ENCODE measurements at places on chromosomes 7 and 10.

- no peak for DNase-seq
Measured at GRCh38 chr10:69576334-69577011, 3.3 kb upstream of the NEUROG3 start.

GRCh38 chr7:50206453-50207250, 97.9 kb upstream of the IKZF1 start:
- no peak for DNase-seq

GRCh38 chr10:86245015-86245394, 121.6 kb downstream of the GRID1 start:
- DNase-seq, result no peak

GRCh38 chr10:131744346-131744745, 156.5 kb upstream of the PPP2R2D start:
- no peak for DNase-seq

DNA sequence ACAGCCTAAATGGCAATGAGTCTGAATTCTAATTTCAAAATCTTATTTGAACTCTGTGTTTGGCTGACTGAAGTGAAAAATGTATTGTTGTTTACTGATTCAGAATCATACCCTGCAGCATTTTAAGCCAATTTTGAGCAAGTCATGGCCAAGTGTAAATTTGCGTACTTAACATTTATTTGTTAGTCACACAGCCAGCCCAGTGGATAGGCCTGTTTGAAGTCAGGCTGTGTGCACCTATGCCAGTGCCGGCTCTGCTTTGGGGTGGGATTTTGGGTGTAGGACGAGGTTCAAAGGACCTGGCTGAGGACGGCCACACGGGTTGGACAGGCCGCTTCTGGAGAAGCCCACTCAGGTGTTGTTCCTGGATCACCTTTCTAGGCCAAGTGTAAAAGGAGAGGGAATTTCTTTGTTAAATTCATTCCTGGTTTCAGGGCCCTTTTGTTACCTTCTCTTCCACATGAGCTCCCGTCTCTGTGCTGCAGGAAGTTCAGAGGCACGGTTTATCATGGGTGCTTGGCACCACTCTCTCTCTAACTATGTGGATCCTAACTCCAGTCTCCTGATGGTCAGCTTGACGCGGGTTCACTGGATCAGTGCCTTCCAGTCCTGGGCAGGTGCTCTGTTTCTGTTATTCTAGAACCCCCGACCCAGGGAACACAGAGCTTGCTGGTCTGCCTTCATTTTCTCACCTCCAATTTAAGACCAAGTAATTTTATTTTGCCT, 84.7 kb downstream of the CCNY start:
- no peak for DNase-seq

DNA sequence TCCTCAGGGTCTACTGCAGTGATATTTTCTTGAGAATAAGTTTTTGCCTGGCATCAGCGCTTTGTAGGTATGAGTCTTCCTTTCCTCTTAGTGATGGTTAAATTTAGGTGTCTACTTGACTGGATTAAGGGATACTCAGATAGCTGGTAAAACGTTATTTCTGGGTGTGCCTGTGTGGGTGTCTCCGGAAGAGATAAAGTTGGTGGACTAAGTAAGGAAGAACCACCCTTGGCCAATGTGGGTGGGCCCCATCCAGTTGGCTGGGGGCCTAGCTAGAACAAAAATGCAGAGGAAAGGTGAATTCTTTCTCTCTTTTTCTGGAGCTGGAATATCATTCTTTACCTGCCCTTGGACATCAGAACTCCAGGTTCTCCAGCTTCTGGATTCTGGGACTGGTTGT, 138.8 kb downstream of the ADCYAP1R1 start:
- no peak for DNase-seq

DNA sequence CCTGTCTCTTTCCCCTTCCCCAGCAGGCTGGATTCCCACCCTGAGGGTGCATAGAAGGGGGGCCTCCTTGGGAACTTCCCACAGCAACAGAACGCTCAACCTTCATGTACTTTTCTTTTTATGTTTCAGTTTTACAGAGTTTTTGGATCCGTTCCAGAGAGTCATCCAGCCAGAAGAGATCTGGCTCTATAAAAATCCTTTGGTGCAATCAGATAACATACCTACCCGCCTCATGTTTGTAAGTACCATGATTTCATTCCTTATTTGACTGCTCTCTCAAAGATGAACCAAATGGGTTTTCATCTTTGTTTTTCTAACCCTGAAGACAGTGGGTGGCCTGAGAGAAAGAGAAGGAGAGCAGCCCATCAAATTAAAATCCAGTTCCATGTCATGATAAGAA, 46.7 kb downstream of the PLPP4 start:
- DNase-seq, result no peak

- no peak for DNase-seq
Measured at GRCh38 chr7:95324431-95324830, at the start of gene PON1. Gene PON1, minus strand, starts transcription at chr7:95324532. Its CDS starts 57 bp downstream, at chr7:95324475.

- DNase-seq, result no peak
Measured at GRCh38 chr7:1981878-1982230, 250.9 kb downstream of the MAD1L1 start.

DNA sequence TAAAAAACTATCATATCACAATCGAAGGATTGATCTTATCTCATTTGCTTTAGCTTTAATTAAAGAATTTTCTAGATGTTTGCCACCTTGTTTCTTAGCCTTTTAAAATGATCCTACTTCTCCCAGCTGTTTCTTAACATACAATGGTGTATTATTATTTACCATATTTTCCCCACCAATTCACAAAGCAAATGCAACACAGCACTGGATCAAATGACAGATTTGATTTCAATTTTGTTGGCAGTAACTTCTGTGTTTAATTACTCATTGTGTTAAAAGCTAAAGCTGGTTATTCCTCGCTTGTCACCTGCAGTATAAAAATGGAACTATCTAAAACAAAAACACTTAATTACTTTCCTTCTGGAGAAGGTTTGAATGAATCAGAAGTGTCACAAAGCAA, 19.6 kb downstream of the SVIL start:
- no peak for DNase-seq

GRCh38 chr10:19815731-19816410, 361 bp upstream of the PLXDC2 start:
- no peak for DNase-seq

- DNase-seq, result no peak
Measured at GRCh38 chr10:84543948-84544347, 215.6 kb downstream of the CCSER2 start.

DNA sequence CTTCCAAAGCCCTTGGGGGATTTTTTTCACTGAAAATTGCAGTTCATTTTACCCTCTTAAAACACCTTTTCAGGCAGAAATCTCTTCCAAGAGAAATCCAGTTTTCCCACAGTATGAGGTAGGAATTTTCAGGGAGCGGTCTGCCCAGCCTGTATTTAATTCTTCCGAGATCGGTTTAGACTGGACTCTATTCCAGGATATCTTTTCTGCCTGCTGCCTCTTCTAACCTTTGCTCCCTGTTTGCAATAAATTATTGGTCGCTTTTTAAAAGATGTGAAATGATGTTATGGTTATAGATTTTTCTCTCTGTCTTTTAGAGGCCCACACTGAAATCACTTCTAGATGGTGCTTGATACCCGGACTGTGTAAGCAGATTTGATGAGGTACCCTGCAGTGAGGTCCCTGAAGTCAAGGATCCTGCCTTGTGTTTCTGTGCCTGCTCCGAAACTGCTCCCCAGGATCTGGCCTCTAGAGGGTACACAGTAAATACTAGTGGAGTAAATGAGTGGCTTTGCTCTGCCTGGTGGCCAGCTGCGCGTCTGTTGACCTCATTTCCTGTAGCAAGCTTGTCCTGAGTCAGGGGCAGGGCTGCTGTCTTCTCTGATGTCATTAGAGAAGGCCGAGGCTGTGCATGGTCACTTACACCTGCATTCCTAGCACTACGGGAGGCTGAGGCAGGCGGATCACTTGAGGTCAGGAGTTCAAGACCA, 191.6 kb downstream of the FANK1 start:
- DNase-seq, result no peak

GRCh38 chr10:62778125-62778524, 26.4 kb upstream of the ADO start:
- DNase-seq, result no peak

- no peak for DNase-seq
Measured at GRCh38 chr7:88377434-88377833, 70.7 kb upstream of the STEAP4 start.

DNA sequence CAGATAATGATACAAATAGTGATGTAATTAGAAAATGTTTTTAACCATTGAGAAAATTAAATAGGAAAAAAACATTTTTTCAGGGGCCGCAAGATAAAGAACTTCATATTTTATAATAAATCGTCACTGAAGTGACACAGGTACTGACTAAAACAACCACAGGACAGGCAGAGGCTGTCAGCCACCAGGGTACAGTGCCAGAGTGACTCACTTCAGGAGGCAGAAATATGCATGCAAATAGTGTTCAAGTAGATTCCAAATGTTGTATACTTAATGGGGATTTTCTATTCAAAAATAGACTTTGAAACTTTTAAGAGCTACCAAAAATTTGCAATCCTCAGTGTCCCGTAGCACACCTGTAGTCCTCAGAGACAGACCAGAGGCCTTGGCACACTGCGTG, 68.6 kb downstream of the FRMPD2 start:
- no peak for DNase-seq

DNA sequence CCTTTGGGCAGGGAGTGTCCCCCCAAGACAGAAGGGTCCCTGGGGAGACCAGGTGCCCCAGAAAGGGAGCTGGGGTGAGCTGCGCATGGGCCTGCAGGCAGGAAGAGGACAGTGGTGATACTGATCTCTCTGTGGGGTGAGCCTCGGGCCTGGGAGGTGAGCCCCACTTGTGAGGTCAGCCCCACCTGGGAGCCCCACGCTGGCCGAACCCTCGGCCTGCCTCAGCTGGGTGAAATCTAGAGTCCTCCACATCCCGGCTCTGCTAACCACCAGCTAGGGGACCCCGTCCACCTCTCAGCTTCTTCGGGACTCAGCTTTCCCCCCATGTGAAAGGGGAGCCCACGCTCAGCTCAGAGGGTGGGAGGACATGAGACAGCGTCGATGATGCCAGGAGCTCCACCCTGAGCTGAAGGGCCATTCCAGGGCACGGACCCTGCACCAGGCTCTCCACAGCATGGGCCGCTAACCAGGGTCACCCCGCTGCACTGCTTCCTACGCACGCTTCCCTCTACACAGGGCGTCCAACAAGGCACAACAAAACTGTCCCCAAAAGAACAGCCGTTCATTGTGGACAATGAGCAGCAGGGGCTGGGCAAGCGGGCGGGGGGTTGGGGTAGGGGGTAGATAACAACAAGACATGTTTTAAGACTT, 48.7 kb downstream of the CAMK2B start:
- no peak for DNase-seq

DNA sequence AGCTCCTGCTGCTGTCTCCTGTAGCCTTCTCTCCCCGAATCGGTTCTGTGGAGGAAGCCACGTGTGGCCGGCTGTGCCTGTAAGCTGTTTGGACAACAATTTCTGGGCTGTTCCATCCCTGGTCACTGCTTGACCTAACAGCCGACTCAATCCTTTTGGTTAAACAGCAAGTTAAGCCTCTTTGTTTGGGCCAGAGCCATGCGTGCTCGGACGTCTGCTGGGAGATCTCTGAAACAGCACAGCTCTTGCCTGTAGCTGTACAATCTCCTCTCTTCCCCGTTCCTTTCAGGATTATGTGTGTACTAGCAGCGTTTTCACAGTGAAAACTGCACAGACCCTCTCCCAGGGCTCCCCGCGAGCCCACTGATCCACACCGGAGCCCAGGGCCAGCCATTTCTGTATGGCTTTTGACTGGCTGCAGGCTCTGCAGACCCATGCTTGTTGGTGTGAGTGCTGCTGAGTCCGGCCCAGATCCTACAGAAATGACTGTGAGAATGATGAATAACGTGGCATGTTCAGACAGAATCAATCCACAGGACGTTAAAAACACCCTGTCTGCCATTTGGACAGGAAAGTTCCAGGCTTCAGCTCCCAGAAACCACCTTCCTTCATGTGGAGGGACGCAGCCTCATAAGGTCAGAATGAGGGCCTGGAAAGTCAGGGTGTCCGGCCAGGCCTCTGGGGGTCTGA, 428.6 kb upstream of the ADARB2 start:
- DNase-seq, result no peak

DNA sequence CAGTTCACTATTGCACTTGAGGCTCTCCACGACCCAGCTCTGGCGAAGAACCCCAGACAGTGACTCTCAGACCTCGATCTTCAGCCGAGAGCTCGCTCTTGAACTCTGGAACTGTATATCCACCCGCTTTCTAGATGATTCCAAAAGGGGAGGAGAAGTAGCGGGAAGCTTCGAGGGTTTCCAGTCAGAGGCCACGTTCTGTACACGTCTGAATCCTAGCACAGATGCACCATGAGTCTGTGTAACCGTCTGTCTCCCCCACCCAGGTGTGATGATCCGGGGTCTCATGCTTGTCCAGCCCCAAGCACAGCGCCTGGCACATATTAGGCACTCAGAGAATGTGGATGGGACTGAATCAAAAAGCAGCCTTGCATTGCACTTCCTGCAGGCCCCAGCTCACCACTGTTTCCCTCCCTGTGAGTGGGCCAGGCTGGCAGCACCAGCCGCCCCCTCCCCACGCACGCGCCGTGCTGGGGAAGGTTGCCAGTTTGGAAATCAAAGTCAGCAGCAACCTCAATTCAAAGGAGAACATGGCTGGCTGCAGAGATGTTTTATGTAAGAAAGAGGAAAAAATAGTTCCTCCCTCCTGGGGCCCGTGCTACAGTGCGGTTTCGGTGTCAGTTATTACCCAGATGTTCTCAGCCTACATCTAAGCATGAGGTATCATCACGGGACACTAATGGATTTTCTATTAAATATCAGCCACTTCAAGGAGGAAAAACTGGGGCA, 5.7 kb downstream of the GRID2IP start:
- no peak for DNase-seq

GRCh38 chr7:112176241-112176640, 30.0 kb downstream of the DOCK4 start:
- no peak for DNase-seq

DNA sequence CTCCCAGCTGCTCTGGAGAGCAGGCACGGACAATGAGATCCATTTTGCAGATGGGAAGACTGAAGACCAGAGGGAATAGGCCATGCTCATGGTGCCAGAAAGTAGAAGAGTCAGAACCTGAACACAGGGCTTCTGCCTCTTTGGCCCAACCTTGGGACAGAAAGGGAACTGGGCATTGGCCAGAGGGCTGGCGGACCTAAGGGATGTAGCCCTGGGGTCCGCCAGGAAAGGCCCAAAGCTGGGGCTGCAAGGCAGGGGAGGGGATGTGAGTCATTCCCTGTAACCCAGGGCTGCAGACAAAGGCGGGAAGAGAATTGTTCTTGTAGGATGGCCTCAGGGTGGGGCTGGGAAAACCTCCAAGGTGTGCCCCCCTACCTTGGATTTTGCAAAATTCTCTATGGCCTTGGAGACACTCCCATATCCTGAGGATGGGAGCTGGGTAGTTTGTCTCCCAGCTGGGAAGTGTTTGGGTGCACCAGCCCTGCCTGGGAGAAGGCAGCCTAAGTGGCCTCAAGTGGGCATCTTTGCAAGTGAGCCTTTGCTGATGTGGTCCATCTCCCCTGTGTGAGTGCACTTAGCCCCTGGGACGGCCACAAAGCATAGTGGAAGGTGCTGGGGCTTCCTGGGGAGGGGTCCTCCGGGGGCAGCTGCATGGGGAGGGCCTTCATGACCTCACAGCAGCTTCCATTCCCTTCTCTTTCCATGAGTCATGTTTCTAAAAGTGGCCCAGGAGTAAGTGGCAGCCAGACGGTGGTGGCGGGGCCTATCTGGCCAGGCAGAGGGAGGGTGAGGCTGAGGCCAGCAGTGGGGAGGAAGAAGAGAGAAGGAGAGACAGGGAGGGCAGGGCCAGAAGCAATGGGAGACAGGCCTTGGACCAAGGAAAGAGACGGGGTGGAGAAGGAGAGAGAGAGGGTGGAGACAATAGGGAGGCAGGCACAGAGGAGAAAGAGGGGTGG, 9.2 kb downstream of the AQP1 start:
- DNase-seq, result no peak

Data from NCI-H187 (cell line).